ENCODE measurements at places on chromosomes 16 and 17.
A peak's percentile ranks its signal among the peaks of the same experiment; 100 is the strongest.

DNA sequence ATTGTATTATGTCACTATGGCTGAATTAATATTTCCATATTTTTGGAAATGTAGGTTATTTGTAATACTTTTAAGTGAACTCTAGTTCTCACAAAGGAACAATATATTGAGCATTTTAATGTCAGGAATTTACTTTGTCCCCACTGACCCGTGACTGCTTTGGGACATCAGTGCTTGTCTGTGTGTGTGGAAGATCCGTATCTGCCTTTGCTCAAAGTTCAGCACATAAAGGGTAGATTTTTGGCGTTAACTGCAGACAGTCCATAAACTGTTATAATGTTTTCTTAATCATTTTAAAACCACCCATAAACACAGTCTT is 39.3 kb upstream of the AQP8 start:
- no peak for DNase-seq

GRCh38 chr16:30028438-30029076 is 2.5 kb downstream of the TLCD3B start:
- no peak for DNase-seq

DNA sequence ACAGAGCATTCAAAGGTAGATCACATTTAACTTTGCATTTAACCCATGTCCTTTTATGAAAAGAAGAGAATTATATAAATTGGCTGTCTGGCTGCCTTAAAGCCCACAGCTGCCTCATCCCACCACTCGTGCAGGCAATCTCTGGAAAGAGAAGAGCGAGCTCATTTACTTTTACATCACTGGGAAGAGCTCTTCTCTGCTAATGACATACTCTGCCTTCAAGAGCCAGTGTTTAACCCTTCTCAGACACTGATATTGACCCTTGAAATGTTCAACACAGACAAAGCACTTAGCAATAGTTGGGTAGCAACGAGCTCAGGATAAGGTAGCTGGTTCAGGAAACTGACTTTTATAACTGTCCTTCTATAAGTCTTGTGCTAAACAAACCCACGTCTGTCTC is 6.8 kb downstream of the KRT38 start:
- DNase-seq = no peak

- DNase-seq = peak; percentile 26
Observed at GRCh38 chr17:81513753-81514488, 1.3 kb upstream of the ACTG1 start.

- DNase-seq = no peak
Observed at GRCh38 chr17:5430413-5430999, 8.4 kb downstream of the C1QBP start.

DNA sequence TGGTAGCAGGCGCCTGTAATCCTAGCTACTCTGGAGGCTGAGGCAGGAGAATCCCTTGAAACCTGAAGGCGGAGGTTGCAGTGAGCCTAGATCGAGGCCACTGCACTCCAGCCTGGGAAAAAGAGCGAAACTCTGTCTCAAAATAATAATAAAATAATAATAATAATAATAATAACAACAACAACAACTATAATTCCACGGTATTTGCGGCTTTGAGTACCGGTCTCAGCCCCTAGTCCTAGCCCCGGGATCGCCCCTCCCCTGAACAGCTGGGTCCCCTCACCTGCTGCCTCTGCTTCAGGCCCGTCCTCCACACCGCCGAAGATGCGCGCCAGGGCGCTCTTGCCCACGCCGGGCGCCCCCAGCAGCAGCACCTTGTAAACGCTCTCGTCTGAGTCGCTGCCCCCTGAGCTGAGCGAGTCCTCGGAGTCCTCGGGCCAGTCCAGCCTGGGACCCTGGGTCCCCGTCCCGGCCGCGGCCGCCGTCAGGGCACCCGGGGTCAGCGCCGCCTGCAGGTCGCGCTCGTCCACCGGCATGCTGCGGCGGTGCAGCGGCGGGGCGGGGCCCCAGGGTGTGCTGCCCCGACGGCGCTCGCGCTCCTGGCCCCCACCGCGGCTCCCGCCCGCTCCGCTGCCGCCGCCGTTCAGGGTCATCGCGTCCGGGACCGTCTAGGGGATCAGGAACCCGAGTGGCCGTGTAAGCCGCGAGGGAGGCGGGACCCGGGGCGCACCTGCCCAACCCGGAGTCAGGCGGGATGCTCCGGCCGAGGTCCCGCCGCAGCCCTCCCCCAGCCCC is 611 bp downstream of the RRAD start:
- no peak for DNase-seq

DNA sequence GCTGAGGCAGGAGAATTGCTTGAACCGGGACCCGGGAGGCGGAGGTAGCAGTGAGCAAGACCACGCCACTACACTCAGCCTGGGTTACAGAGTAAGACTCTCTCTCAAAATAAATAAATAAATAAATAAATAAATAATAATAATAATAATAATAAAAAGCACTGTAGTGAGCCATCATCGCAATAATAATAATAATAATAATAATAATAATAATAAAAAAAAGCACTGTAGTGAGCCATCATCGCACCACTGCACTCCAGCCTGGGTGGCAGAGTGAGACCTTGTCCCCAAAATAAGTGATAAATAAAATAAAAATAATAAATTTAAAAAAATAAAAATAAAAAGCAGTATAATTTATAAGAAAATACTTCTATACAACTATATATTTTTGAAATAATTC is 40.3 kb downstream of the SMURF2 start:
- DNase-seq = no peak

DNA sequence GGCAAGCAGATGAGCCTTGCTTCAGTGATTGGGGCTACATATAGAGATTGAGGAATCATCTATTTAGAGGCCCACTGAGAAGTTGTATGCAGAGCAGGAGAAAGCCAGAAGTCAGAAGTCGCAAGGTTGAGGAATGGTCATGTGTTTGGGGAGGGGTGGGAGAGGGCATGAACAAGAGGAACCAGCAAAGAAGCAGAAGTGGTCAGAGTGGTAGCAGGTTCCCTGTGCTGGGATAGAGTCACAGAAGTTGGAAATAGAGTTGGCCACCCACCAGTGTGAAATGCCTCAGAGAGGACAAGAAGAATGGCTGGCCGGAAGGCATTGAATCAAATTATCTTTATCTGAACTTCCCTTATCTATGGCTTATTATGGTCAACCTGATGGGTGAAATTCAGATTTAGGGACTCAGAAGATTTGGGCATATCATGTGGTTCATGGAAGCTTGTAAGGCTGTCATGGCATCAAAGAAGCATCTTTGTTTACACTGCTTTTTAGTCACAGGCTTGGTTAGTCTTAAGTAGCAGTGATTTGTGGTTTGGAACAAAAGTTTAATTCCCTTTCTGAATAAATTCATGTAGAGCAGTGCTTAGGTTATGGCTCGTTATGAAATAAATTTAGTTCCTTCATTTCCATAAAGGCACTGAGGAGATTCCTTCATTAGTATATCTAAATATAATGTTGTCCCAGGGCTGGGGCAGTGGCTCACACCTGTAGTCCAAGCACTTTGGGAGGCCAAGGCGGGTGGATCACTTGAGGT is 19.7 kb downstream of the MAP3K3 start:
- peak; percentile 40 for DNase-seq
